ENCODE measurements at places on chromosomes 5 and 9. TPM values are rescaled to one million over a fixed set of nuclear protein-coding genes. Genes with fewer than 3 reads are reported as not detected.

DNA sequence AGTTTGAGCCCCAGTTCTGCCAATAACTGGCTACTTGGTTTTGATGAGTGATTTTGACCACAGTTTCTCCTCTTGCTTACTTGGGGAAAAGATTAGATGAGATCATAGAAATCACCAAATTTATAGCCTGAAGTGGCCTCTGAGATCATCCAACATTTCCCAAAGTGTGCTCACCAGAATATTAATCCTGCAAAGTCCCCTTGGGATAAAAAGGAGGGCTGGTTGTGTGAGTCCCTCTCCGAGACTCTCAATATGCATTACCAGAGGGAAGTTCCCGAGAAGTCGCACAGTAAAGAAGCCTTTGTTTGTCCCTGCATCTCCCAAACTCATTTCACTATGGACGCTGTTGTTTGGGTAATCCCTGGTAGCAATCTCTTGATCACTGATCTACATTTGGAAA, 88.4 kb upstream of the ADRA1B start:
- no peaks in the 10 kb centered on the region for H3K36me3 ChIP-seq
- H3K4me1 ChIP-seq, result no peaks in the 10 kb centered on the region
- no peak for DNase-seq
- H3K27ac ChIP-seq, result no peak overlapping the region
- H3K4me3 ChIP-seq, result no peak overlapping the region
- no peaks in the 10 kb centered on the region for H3K27me3 ChIP-seq

CCDC112 gene
- total RNA-seq, result 7.2 TPM

- no peak overlapping the region for H3K27ac ChIP-seq
- no peak overlapping the region for H3K4me3 ChIP-seq
- no peaks in the 10 kb centered on the region for H3K36me3 ChIP-seq
- no peak for DNase-seq
Measured at GRCh38 chr9:131053896-131054295, 42.4 kb upstream of the AIF1L start.

PCDHB10 gene
- 0.19 TPM for total RNA-seq

DNA sequence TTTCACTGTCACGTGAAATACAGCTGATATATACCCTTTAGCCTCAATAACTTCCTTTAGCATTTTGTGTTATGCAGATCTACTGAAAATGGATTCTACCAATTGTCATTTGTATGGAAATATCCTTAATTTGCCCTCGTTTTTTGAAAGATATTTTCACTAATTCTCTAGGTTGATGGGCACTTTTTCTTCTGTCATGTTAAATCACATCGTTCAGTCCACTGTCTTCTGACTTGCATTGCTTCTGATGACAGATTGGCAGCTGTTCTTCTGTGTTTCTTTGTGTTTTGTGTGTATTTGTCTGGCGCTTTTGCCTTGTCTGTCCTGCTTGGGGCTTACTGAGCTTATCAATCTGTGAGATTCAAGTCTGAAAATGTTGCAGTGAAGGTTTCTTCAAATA, 9.7 kb upstream of the CLPTM1L start:
- H3K4me1 ChIP-seq, result peaks cover 9% of the 10 kb centered on the region
- no peak overlapping the region for H3K4me3 ChIP-seq

PAPPA gene
- total RNA-seq, result 0.28 TPM

GRCh38 chr5:139394654-139395566, at the start of gene PROB1:
PROB1 (minus strand) TSS chr5:139395104; CDS start chr5:139395081, 23 bp downstream.
- no peak for DNase-seq
- peaks cover 34% of the 10 kb centered on the region for H3K4me1 ChIP-seq
- H3K36me3 ChIP-seq, result no peaks in the 10 kb centered on the region

DNA sequence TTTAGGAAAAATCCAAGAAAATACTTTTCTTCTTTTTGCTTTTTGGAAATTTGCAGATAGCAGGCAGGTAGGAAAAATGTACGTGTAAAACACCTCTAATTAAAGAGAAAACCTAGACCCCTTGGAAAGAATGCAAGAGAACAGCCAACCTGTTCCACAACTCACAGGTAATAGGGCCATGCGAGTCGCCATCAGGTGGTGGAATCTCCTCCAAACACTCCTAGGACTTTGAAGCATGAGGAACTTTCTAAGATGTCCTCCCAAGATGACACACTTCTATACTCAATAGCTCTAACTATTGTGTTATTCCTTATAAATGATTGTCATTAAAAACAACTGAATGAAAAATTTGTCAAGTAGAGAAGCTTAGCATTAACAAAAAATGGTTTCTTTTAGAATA, 174.0 kb downstream of the TMC1 start:
- no peak for DNase-seq
- H3K4me3 ChIP-seq, result no peak overlapping the region
- no peaks in the 10 kb centered on the region for H3K27me3 ChIP-seq
- no peaks in the 10 kb centered on the region for H3K36me3 ChIP-seq

DNA sequence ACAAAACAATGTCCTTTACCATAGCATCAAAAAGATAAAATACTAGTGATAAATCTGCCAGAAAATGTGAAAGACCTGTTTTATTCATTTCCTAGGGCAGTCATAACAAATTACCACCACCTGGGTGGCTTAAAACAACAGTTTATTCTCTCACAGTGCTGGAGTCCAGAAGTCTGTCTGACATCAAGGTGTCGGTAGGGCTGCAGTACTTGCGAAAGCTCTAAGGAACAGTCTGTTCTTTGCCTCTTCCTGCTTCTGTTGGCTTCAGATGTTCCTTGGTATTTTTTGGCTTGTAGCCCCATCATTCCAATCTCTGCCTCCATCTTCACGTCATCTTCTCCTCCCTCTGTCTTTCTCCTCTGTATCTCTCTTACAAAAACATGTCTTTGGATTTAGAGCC, 51.0 kb downstream of the PTPDC1 start:
- DNase-seq, result no peak
- H3K4me1 ChIP-seq, result no peaks in the 10 kb centered on the region
- no peaks in the 10 kb centered on the region for H3K27me3 ChIP-seq
- no peaks in the 10 kb centered on the region for H3K36me3 ChIP-seq
- no peak overlapping the region for H3K4me3 ChIP-seq

GRCh38 chr9:112086627-112087026, 88.5 kb downstream of the SUSD1 start:
- no peaks in the 10 kb centered on the region for H3K4me1 ChIP-seq
- no peak for DNase-seq
- no peak overlapping the region for H3K4me3 ChIP-seq
- H3K27me3 ChIP-seq, result no peaks in the 10 kb centered on the region
- H3K36me3 ChIP-seq, result no peaks in the 10 kb centered on the region

GRCh38 chr5:180235846-180236245, 26.8 kb upstream of the RASGEF1C start:
- H3K36me3 ChIP-seq, result peaks cover 34% of the 10 kb centered on the region
- DNase-seq, result no peak
- H3K4me3 ChIP-seq, result no peak overlapping the region
- H3K27ac ChIP-seq, result no peak overlapping the region
- H3K27me3 ChIP-seq, result no peaks in the 10 kb centered on the region

- no peaks in the 10 kb centered on the region for H3K27me3 ChIP-seq
- no peak overlapping the region for H3K4me3 ChIP-seq
Measured at GRCh38 chr9:137778914-137779313, 98.7 kb upstream of the CACNA1B start.

BHMT2 gene
- 0.05 TPM for total RNA-seq

SPAG8 gene
- total RNA-seq, result 3.1 TPM

PCDHGA2 gene
- 0.19 TPM for total RNA-seq

IL9 gene
- total RNA-seq, result 0.52 TPM

TMEM215 gene
- total RNA-seq, result not detected

ATP10B gene
- 10.1 TPM for total RNA-seq

CDC26 gene
- total RNA-seq, result 45.2 TPM

DNA sequence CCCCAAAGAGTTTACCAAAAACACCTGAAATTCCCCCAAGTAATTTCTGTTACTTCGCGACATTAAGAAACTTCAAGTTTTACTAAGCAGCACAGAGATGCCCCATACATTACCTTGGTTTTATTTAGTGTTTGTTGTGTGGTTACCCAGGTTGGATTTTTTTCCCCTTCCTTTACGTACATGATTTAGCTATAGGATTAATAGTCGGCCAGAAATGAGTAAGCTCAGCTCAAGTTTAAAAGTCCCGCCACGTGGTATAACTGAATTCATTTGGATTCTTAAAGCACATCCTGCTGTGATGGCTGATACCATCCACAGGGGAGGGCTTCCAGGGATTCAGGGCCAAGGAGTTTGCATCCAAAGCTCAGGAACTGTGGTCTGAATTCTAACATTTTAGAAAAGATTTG, 75.9 kb downstream of the DAP start:
- H3K4me1 ChIP-seq, result no peaks in the 10 kb centered on the region
- peaks cover 32% of the 10 kb centered on the region for H3K36me3 ChIP-seq

GRCh38 chr5:156912869-156913268, 50.2 kb downstream of the TIMD4 start:
- no peaks in the 10 kb centered on the region for H3K27me3 ChIP-seq
- no peak overlapping the region for H3K27ac ChIP-seq
- H3K4me1 ChIP-seq, result no peaks in the 10 kb centered on the region
- no peaks in the 10 kb centered on the region for H3K36me3 ChIP-seq

IL13 gene
- total RNA-seq, result 0.42 TPM

GRCh38 chr5:178590924-178591423, 781 bp upstream of the COL23A1 start:
- H3K27me3 ChIP-seq, result peaks cover 37% of the 10 kb centered on the region
- H3K36me3 ChIP-seq, result no peaks in the 10 kb centered on the region
- H3K27ac ChIP-seq, result no peak overlapping the region
- H3K4me3 ChIP-seq, result no peak overlapping the region
- no peak for DNase-seq

DNA sequence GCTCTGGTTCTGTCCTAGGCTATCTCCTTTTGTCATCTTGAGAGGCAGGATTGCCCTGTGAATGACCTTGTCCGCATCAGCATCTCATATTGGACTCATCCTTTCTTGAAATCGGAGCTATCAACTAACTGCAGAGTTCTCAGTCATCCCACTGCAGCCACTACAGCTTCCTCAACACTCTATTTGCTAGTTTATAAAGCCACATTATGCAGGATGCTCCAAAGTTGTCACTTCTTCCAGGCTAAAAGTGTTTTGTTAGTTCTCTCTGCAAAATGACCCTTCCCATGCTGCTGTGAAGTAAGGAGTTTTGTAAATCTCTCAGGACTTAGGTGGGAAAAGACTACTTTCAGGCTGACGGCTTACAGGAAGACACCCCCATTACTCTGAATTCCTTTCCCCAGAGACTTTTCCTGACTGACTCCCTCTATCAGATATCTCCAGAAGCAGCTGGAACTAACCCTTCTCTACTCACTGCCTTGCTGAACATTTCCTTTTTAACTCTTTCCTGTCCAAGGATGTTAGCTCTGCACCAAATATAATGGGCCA, 257.6 kb downstream of the NFIB start:
- H3K36me3 ChIP-seq, result no peaks in the 10 kb centered on the region
- H3K27me3 ChIP-seq, result no peaks in the 10 kb centered on the region
- no peaks in the 10 kb centered on the region for H3K4me1 ChIP-seq
- H3K27ac ChIP-seq, result no peak overlapping the region

DNA sequence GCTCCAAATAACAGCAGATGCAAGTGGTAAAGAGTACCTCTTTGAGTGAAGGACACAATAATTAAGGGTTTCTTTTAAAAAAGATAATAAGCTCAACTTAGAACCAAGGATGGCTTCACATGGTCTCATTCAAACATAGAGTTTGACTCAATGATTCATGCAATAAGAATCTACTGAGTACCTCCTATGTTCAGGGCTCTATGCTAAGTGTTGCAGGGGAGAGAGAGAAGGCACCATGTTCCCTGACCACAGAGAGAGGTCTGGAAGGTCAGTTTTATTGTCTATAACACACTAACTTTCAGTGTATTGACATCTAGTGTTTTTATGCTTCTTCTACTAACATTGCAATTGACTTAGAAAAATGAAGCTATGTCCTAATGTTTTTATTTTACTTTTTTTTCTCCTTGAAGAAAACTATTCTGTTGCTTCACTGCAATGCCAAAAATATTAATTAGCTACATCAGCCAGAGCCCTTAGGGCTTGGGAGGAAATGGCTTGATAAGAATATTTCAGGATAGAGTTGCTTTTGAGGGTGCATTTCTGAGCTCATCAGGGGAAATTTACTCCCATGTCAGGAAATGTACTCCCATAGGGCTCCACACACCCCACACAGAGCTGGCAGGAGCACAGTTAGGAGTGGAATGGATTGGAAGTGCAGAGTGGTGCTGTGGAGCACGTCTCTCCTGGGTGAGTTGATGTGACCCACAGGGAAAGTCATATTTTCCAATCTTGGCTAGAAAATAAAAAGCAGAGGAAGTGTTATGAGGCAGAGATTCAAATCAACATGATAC, 106.6 kb downstream of the PDE8B start:
- H3K27ac ChIP-seq, result no peak overlapping the region
- H3K4me1 ChIP-seq, result no peaks in the 10 kb centered on the region
- DNase-seq, result no peak
- no peaks in the 10 kb centered on the region for H3K27me3 ChIP-seq

- no peaks in the 10 kb centered on the region for H3K4me1 ChIP-seq
- H3K27ac ChIP-seq, result no peak overlapping the region
- no peaks in the 10 kb centered on the region for H3K36me3 ChIP-seq
- H3K27me3 ChIP-seq, result no peaks in the 10 kb centered on the region
- no peak overlapping the region for H3K4me3 ChIP-seq
- DNase-seq, result no peak
Measured at GRCh38 chr5:130963798-130964197, 201.3 kb downstream of the HINT1 start.

DNA sequence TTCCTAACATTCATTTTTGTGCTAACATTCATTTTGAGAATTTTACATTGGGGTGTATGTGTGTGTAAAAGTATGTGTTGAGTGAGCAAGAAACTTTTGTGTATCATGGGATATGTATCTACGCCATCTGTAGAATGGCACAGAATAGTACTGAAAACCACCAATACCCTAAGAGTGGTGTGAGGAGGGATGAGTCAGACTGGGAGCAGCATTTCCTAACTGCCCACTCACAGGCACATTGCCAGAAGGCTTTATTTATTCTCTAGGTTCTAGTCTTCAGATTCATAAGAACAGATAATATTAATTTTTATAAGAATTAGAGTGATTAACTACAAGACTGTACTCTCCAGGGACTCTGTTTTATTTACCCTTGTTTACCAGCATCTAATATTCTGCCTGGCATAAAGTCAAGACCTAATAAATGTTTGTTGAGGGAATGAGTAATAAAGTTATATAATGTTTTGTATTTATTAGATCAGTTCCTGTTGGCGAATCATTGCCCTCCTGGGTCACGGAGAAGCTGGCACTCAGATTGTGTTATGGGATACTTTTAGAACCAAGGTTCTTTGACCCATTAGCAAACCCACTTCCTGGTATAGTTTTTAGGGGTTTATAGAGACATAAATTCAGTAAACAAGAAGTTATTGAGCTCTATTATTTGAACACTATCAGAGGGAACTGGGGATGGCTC, 159.1 kb upstream of the PPP2R2B start:
- no peak overlapping the region for H3K27ac ChIP-seq
- no peak overlapping the region for H3K4me3 ChIP-seq
- no peak for DNase-seq
- no peaks in the 10 kb centered on the region for H3K27me3 ChIP-seq
- H3K4me1 ChIP-seq, result no peaks in the 10 kb centered on the region
- H3K36me3 ChIP-seq, result no peaks in the 10 kb centered on the region

All from thymus (tissue), 14 donors.